H9 (cell line): ENCODE measurements at places on chromosomes 6 and 20. TPM values are rescaled to one million over a fixed set of nuclear protein-coding genes. Genes with fewer than 3 reads are reported as not detected.

The PTK6 gene
- 0.44 and 0.46 TPM in 2 replicates for total RNA-seq

DNA sequence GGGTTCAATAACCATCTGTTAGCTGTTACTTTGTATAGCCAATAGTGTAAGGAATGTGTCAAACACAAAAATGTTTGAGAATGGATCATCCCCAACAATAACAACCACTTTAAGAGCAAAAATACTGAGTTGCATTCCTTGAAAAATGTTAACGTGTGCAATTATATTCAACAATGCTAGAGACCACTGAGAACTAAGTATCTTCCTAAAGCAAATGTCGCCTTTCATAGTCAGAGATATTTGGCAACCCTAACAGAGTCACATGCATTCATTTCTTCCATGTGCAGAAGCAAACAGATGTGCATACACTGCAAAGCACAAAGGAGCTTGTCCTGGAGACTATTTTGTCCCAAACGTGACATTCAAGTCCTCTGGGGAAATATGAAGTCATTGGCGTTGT is 448.6 kb downstream of the GJA1 start:
- H3K27ac ChIP-seq = no peak overlapping the region
- no peaks in the 10 kb centered on the region for H3K27me3 ChIP-seq
- H3K4me1 ChIP-seq = no peaks in the 10 kb centered on the region; the same call in 1 of the 2 replicates
- no peak for DNase-seq

GRCh38 chr6:90413867-90414266 is 117.2 kb upstream of the BACH2 start:
- H3K36me3 ChIP-seq = no peaks in the 10 kb centered on the region
- 0 out of 2 replicates have a peak, but pooled peaks cover 2% of the 10 kb centered on the region for H3K4me1 ChIP-seq
- peak overlapping the region; percentile 63 for H3K4me3 ChIP-seq
- H3K27me3 ChIP-seq = no peaks in the 10 kb centered on the region; the same call in 1 of the 2 replicates
- peak; percentile 68 for DNase-seq
- H3K27ac ChIP-seq = no peak overlapping the region

GRCh38 chr20:25321262-25321831 is 69.3 kb downstream of the ABHD12 start:
- no peak overlapping the region for H3K27ac ChIP-seq
- peaks cover 6% of the 10 kb centered on the region for H3K4me1 ChIP-seq
- no peak for DNase-seq
- H3K36me3 ChIP-seq = peaks cover 20% of the 10 kb centered on the region

GRCh38 chr20:46800409-46800804 is 91.0 kb downstream of the SLC2A10 start:
- H3K27ac ChIP-seq = no peak overlapping the region
- no peak for DNase-seq
- H3K4me1 ChIP-seq = no peaks in the 10 kb centered on the region; the same call in 1 of the 2 replicates
- H3K36me3 ChIP-seq = no peaks in the 10 kb centered on the region
- H3K4me3 ChIP-seq = no peak overlapping the region
- no peaks in the 10 kb centered on the region for H3K27me3 ChIP-seq

The AKAP12 gene
- 48.5 and 52.3 TPM in 2 replicates for total RNA-seq

DNA sequence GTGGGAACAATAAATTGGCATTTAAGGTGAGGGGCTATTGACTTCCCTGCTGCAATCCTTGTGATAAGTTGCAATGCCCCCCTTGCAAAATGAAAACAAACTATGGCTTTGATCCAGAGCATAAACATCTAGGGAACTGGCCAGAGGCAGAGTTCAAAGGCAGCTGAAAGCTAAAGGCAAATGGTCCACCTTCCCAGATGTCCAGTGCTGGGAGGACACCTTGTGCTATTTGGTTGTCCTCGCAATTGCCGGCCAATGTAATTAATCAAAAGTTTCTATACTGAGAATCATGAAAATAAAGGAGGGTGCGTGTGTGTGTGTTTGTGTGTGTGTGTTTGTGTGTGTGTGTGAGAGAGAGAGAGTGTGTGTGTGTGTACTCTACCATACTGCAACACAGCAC is 337.4 kb downstream of the CBLN4 start:
- H3K4me3 ChIP-seq = no peak overlapping the region
- H3K36me3 ChIP-seq = no peaks in the 10 kb centered on the region
- no peak overlapping the region for H3K27ac ChIP-seq

The SNAP91 gene
- total RNA-seq = 1.3 and 1.4 TPM in 2 replicates

- no peaks in the 10 kb centered on the region for H3K27me3 ChIP-seq
- no peak overlapping the region for H3K27ac ChIP-seq
- H3K36me3 ChIP-seq = no peaks in the 10 kb centered on the region
- DNase-seq = no peak
- H3K4me1 ChIP-seq = no peaks in the 10 kb centered on the region
- H3K4me3 ChIP-seq = no peak overlapping the region
Observed at GRCh38 chr20:47088335-47088734, 193.7 kb downstream of the EYA2 start.
